ENCODE measurements at places on chromosomes 7 and 10.

GRCh38 chr7:54544149-54544526 lies 2.0 kb downstream of the VSTM2A start:
- DNase-seq: no peak

GRCh38 chr10:51918440-51918839 lies 219.0 kb upstream of the CSTF2T start:
- DNase-seq: no peak

DNA sequence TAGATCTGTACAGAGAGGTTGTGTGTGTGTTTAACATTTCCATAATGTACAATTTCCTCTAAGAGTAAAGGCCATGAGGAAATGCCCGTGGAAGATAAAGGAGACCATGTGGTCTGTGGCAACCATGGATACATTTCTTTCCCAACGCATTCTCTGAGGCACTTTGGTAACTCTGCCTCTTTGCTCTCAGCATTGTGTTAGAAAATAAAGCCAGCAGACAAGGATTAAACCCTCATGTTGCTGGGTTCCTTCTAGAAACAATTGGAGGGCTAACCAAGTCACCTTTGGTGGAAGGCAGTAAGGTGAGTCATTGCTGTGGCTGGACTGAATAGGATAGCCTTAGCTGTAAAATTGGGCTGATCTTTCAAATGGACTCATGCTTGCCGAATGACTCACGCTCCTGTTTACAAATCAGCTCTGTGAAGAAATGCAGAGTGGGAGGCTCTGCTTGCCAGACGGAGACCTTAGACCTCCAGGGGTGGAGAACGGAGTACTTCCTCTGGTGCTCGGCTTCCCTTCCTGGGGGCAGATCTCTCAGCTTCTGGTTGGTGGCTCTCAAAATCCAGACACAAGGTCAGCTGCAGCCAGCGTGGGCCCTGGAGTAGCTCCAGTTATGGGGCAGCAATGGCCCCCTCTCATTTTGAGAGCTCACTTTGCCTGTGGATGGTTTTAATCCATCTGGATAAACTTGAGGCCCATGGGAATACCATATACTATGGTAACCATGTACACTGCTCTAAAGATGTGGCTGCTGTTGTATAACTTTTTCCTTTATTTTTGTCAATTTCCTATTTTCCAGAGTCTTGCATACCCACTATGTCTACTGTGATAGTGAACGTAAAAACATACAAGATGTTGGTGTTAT lies 137.3 kb downstream of the TCF7L2 start:
- no peak for DNase-seq

GRCh38 chr10:111018021-111018420 lies 58.8 kb upstream of the ADRA2A start:
- no peak for DNase-seq

DNA sequence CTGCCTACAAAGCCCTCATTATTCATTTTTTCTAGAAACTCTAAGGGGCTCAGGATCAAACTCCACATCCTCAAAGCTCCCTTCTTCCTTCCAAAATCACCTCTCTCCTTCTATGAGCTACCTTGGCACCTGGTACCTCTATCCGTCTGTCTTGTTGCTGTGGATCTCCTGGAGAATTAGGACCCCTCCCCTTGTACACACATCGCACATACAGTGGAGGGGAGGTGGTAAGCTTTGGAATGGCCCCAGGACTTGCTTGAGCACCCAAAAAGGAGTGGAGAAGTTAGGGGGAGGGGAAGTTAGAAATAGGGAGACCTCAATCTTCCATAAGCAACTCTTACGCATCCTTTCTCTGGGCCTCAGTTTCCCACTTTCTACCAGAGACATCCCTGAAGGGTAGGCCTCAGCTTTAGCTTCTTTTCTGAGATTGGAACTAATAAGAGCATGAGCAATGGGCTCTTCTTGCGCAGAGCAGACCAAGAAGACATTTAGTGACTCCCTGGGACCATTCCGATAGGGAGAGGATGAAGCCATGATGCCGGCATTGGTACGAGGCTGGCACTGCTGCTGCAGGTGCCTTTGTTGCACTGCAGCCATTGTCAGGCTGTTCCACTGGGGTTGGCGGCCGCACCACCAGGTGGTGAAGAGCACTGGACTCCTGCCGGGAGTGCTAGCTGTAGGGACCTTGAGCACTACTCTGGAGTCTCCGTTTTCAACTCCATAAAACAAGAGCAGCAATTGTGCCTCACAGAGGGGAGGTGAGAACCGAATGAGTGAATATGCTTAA lies 4.5 kb downstream of the CYP26C1 start:
- DNase-seq: no peak

GRCh38 chr10:90288391-90288933 lies 569.4 kb downstream of the HTR7 start:
- DNase-seq: no peak

- DNase-seq: no peak
Observed at GRCh38 chr7:27945058-27945795, 205.3 kb downstream of the TAX1BP1 start.

DNA sequence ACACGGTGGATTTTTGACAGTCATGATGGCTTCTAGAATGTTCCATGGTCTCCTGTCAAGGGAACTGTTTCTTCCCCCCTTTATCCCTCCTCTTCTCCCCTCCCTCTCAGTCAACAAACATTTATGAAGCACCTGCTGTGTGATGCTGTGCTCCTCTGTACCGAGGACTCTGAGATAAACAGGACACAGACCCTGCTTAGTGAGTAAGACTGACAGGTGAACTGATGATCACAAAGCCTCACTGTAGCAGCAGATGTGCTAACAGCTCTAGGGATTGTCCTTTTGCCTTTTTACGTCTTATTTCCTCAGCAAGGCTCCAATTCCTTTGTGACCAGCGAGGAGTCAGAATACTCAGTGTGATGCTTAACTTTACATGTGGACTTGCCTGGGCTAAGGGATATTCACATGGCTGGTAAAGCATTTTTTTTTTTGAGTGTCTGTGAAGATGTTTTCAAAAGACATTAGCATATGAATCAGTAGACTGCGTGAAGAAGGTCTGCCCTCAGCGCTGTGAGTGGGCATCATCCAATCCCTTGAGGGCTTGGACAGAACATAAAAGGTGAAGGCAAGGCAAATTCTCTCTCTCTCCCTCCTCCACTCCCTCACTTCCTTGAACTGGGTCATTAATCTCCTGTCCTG lies 170.1 kb downstream of the ADRA2A start:
- no peak for DNase-seq

GRCh38 chr7:37068902-37069301 lies 344.6 kb upstream of the AOAH start:
- no peak for DNase-seq

DNA sequence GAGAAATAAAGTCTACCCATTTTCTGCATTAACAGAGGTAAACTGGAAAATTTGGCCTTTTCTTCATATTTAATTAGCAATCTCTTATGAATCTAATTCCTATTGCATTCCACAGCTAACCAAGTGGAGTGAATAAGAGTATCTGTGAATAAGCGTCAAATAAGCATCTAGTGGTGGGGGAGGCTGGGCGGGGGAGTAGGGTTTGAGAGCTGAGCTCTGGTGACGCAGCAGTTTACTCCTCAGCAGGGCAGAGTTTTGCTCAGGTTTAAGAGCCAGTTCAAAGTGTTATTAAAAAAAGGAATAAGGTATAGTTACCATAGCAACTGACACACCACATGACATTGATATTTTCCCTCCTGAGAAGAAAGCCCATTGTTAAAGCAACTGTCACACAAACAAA lies 1346.8 kb upstream of the CELF2 start:
- no peak for DNase-seq

Measured in germinal center (tissue), 1 donor.